Fibroblast of skin of left quadriceps (primary cell): ENCODE measurements at places on chromosomes 5 and 9.

GRCh38 chr9:117677572-117677971 lies 26.6 kb upstream of the TLR4 start:
- no peak for DNase-seq

GRCh38 chr9:129320575-129321285 lies 142.7 kb upstream of the IER5L start:
- DNase-seq: peak; percentile 86

DNA sequence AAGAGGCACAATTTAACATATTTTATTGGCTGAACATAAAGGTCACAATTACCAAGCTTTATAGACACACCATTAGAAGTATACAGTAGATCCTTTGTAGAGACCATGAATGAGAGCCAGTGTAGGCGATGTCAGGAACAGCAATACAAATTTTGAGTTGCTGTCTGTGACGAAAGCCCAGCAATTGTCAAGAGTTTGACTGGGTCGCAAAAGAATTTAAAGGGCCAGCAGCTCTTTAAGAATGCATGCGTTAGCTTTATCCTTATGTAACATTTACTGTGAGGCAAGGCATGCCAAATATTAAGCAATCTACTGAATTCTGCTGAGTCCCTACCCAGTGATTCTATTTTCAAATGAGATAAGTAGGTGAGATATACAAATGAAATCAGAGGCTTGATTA lies 236.9 kb downstream of the ARRDC3 start:
- no peak for DNase-seq

DNA sequence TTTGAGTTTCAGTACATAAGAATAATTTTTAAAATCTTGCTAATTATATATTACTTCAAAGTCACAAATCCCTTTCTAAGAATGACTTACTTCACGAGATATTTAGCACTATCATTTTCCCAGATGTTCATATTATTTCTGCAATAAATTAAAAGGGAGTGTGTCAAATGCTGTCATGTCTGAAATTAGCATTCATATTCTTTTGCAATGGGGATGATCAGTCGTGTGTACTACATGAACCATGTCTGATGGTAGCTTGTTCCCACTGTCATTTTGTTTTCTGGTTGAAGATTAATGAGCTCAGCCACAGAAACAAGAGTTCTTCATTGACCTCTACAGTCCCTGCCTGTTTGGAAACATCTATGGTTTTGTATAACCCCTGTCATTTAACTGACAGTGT lies 30.1 kb downstream of the OTULINL start:
- no peak for DNase-seq

DNA sequence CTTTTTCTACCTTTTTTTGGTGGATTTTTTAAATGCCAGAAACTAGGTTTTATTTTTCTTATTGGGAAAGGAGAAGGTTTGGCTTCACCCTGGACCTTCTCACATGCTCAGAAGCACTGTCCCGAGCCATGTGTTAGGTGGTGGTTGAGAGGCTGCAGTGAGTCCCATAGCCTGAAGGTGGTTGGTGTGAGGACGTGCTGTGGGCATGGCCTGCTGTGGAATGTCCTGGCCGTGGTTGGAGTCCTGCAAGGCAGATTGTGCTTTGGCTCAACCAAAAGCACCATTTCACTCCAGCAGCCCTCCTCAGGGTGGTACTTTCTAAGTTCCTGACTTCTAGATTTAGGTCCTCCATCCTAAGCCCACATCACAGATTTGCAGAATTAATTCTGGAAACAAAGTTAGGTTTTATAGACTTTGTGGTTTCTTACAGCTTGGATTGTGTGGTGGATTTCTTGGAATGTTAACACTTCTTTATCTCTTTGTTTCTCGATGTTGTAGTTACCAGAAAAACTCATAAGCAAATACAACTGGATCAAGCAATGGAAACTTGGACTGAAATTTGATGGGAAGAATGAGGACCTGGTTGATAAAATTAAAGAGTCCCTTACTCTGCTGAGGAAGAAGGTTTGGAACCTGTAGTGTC lies 22.6 kb downstream of the OTULIN start:
- DNase-seq: no peak

- DNase-seq: no peak
Measured at GRCh38 chr9:68416936-68417564, 60.6 kb downstream of the PGM5 start.

DNA sequence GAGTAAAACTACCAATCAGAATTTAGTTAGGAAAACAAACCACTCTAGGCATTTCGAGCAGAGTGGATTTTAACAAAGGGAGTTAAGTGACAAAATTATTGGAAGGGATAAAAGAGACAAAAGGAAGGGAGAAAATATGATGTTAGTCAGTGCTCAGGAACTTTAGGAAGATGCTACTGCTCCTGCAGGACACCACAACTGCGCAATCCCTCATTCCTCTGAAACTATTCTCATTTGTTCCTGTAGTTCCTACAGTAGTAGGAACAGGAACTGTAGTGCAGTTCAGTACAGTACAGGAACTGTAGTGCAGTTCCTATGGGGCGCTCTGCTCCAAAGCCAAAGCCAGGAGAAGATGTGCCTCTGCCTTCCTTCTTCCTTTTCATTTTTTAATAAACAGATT lies 29.9 kb upstream of the MEGF10 start:
- DNase-seq: no peak

- no peak for DNase-seq
Measured at GRCh38 chr5:13763719-13764118, 180.8 kb downstream of the DNAH5 start.

DNA sequence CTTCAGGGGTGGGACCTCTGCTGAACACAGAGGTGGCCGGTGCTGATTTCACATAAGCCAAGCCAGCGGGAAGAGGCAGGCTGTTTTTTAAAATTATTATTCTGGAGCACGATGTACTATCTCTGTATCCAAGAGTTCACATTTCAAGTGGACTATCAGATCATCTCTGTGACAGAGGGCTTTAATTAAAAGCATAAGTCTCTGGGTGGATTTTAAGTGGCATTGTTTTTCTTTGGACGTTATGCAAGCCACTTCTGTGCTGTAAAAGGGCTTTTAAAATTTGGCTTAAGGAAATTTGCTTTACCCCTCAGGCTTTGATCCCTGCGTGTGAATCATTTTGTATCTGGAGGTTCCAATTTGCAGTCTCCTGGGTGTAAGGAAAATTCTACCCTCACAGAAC lies 124.7 kb downstream of the PALM2AKAP2 start:
- DNase-seq: no peak
